ENCODE measurements at places on chromosomes 2 and 18. TPM values are rescaled to one million over a fixed set of nuclear protein-coding genes. Genes with fewer than 3 reads are reported as not detected.

GRCh38 chr18:9066358-9066757, 36.1 kb upstream of the NDUFV2 start:
- DNase-seq, result no peak

CXCR1 gene
- not detected for total RNA-seq

ELOA2 gene
- not detected for total RNA-seq

DNA sequence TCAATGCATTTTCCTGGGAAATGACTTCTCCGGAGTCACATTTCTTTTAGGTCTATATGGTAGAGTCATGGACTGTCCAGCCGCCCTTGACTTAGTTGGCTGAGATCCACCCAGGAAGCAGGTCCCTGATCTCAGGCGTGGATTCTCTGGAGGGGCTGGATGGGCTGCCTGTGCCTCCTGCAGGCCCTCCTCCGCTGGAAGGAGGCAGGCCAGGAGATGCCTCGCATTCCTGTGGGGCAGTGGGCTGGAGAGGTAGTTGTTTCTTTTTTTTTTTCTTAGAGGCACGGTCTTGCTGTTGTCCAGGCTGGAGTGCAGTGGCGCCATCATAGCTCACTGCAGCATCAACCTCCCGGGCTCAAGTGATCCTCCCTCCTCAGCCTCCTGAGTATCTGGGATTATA, 129.0 kb upstream of the MYCN start:
- no peak for DNase-seq

All from pulmonary artery endothelial cell (primary cell).